ENCODE measurements at places on chromosomes 16 and 17.

- no peak for DNase-seq
These were observed 5.4 kb downstream of the SREBF1 start for GRCh38 chr17:17831208-17832031.

DNA sequence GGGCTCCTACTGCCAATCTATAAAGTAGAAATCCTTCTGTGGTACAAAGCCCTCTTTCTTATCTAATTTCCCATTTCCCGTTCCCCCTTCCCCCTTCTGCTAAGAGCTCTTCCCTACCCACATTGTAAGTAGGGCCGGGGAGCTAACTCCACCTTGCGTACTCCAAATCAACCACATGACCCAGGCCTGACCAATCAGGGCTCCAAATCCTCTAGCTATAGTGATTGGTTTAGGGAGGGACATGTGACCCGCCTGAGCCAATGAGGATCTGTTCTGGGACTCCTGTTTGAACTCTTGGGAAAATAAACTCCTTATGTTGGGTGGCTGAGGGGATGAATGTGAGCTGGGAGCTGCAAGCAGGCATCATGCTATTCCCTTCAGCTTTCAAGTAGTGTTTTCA is 40.9 kb upstream of the MEOX1 start:
- DNase-seq: no peak

DNA sequence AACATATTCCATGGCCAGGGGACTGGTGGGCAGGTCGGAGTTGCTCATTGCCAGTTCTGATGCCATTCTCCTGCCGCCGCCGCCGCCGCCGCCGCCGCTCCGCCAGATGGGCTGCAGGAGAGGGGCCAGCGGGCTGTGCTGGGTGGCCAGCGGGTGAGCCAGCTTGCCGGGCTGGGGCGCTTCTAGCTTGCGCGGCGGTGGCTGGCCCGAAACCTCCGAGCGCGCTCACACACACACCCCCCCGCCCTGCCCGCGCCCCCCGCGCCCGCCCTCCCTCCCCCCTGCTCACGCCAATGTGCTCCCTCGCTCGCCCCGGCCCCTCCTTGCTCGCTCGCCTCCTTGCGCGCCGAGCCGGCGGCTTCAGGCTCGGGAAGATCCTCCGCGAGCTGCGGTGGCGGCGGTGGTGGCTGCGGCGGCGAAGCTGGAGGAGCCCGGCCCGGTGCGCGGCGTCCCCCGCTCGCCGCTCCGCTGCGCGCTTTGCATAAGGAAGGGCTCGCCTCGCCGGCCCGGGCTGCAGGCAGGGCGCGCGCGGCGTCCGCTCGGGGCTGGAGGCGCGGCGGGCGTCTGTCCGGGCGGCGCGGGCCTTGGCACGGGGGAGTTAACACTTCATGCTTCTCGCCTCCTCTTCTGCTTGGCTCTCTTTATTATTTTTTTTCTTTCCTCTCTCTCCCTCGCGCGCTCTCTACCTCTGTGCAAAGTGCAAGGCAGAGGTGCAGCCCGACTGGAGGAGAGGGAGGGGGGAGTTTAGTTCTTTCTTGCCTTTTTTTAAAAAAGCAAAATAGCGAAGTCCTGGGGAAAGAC is 500 bp downstream of the MAF start:
- no peak for DNase-seq

GRCh38 chr17:7884581-7885366 is 3.8 kb upstream of the CHD3 start:
- no peak for DNase-seq

DNA sequence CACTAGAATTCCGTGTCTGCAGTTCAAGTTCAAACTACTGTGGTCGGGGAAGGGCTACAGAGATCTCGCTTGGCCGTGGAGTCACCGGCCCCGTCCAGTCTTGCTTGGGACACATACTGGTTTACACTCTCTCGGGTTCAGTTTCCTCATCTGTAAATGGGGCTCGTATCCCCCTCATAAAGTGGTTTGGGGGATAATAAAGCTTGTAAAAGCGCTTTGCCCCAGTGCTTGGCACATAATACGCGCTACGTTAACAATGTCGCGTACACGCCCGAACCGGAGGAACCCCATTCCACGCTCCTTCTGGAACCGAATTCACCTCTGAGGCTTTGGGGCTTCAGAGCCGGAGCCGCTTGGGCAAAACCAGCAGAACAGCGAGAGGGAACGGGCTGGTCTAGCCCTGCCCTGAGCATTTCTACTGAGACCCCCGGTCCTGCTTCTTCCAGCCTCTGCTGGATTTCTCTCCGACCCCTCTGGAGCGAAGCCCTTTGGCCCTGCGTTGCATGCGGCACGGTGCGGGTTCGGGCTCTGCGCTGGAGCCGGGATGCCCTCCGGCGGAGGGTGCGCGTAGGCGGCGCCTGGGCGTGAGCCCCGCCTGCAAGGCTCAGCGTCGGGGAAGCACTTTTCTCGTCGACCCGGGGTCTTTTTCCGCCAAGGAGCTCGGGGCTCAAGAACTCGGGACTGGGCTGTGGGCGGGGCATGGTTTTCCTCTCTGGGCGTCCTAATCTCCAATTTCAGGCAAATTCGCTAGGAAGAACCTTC is 26.1 kb upstream of the HOXB13 start:
- DNase-seq: no peak

DNA sequence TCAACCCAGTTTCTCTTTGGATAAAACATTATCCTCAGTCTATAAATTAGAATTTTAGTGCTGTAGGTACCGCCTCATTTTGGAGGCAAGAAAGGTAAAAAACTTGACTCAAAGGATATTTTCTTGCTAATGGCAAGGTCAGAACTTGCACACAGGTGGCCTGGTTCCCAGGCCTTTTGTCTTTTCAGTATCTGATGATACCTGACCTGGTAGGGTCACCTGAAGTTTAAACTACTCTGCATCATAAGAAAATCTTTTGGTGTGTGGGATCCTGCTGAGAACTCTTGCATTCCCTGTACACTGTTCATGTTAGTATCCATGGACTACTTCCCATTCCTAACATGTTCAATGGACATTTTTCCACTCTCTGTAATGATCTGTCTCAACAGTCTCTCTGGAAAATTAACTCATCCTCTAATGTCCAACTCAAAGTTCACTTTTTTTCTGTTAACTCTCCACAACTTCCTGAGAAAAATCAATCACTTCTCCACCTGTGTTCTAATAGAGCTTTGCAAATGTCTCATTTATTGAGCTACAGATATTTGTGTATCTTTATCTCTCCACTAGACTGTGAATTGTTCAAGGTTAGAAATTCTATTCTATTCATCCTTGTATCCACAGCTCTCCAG is 317.1 kb upstream of the SOX9 start:
- DNase-seq: no peak

GRCh38 chr16:12086822-12087221 is 110.3 kb downstream of the SNX29 start:
- no peak for DNase-seq

GRCh38 chr17:7932949-7933348 is 943 bp downstream of the CNTROB start:
- DNase-seq: no peak

Measured in stimulated activated CD8-positive, alpha-beta memory T cell treated with anti-CD3 and anti-CD28 coated beads, Interleukin-15, amount 100 ng/mL, for 48 hours (primary cell).